ENCODE measurements at places on chromosomes 2 and 18.

- DNase-seq: no peak
Observed at GRCh38 chr18:36419188-36419899, 121.8 kb downstream of the FHOD3 start.

DNA sequence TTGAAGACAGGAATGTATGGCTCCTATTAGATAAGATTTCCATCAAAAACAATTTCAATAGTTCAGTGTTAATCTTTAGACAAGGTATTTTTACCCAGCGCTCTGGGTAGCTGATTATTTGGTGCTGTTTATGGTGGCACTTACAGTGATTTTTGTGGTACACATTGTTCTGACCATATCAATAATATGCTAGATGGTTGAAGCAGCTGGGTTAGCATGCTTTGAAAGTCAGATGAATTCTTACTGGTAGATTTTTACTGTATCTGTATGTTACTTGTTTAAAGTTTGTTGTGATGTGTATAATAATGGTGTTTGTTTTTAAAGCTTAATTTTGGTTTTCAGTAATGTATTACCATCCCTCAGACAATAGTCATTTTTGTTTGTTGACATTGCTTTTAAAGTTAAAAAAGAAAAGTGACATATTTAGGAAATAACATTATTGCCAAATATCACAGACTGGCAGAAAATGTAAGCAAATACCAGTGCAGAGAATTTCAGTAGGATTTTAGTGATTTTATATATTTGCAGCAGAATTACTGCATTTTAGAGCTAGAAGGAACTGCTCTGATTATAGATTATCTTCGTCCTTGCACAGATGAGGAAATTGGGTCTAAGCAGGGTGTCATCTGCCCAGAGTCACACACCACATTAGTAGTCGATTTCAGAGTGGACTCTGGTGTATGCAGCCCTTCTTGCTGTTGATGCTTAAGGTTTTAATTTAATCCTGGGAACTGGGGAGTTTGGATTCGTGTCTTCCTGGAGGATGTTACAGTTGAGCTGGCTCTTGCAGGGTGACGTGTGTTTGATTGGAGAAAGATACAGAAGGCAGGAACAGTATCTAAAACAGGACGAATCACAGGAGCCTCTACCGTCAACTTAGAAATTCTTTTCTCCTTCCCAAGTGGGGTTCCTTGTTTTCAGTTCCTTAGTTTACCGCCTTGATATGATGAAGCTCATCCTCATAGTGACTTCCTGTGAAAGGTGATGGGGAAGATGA lies 6.6 kb downstream of the SOCS6 start:
- DNase-seq: no peak

DNA sequence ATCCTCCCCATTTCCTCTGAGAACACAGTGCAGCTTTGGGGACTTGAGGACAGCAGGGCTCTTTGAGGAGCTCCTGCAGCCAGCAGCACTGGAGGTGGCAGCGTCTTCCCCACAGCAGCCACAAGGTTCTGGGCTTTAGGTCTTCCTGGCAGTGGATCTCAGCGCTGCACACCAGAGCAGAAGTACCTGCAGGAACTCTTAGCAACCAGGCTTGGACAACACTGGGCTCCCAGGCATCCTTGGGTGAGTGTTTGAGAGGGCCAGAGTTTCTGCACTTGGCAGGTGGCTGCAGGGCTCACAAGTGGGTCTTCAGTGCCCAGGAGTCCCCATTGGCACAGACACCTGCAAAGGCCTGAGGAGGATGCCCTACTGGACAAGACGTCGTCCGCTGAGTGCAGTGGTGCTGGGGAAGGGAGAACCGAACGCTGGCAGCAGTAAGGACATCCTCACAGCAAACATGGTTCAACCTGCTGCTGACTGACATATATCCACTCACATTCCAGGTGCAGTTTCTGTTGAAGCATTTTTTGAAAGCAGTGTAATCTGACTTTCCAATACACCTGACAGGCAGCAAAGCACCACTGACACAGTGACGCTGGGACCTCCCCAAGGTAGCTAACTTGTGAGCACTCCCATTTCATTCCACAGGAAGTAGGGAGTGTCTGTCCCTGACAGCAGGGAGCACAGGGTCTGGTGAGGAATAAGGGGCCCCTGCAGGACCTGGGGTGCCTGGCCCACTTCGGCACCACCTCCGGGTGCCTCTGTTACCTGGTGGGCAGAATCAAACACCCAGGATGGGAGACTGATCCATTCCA lies 149.9 kb upstream of the COPS8 start:
- DNase-seq: no peak

- DNase-seq: no peak
Observed at GRCh38 chr2:171807119-171807518, 86.9 kb downstream of the SLC25A12 start.

DNA sequence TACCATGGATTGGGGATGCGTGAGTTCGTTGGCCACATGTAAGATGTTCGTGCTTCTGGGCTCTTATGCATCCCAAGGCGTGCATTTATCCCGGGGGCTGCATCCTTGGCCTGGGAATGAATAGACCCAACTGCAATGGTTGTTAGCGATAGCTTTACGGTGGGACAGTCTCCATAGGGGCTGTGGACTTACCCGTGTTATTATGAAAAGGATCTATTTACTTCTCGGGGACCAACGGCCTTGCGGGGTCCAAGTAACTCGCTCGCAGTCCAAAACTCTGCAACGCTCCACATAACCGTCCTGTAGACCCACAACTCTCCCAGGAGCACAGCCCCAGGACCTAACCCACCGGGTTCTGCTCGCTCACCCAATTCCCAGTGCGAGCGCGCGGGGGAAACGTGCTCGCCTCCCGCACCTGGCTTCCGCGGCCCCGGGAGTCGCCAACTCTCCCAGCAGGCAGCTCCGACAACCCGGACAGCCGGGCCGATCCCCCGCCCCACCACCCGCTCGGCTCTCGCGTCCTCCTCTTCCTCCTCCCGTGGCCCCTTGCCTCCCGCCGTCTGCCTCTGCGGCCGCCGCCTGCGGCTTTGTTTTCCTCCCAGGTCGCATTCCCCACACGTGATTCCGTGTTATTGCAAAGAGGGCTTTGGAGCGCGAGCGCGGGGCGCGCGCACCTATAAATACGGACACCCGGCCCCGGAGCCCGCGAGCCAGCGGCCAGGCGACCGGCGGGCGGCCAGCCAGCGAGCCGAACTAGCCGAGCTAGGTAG lies at the start of gene CABLES1:
Gene CABLES1, plus strand, starts transcription at position 706 of the 770 bp plus-strand sequence. CDS start 278 bp downstream, outside the sequence.
- no peak for DNase-seq

DNA sequence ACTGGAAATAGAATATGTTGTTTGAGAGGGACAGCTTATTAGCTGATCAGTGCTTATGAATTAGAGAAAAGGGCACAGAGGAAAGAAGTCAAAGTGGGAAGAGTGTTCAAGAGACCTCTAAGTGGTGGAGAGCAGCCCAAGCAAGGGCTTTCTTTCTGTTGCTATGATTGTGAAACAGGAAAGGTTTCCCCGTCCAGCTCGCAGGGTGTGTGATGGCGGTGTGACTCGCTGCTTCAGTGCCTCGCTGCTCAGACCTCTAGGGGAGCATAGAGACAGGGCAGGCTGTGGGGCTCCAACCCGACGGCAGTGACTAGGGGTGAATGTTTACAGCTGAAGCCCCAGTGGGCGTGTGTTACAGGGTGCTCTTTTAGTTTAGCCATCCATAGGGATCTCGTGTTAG lies 166.5 kb upstream of the COPS8 start:
- DNase-seq: no peak

DNA sequence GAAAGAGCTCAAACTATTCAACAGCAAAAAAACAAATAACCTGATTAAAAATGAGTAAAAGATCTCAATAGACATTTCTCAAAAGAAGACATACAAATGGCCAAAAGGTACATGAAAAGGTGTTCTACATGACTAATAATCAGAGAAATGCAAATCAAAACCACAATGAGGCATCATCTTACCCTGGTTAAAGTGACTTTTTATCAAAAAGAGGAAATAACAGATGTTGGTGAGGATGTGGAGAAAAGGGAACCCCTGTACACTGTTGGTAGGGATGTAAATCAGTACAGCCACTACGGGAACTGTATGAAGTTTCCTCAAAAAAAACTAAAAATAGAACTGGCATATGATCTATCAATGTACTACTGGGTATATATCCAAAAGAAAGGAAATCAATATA lies 39.8 kb upstream of the TMEM163 start:
- no peak for DNase-seq

GRCh38 chr2:164793529-164793928 lies 48.1 kb downstream of the COBLL1 start:
- no peak for DNase-seq

- DNase-seq: no peak
Observed at GRCh38 chr2:236176417-236176816, 8.2 kb upstream of the GBX2 start.
